Sigmoid colon (tissue), 7 donors: ENCODE measurements at places on chromosomes 7 and 10. TPM values are rescaled to one million over a fixed set of nuclear protein-coding genes. Genes with fewer than 3 reads are reported as not detected.

AKR1D1 gene
- not detected for total RNA-seq

SH2D4B gene
- total RNA-seq, result 0.33 TPM

MICU1 gene
- 33.9 TPM for total RNA-seq

THSD7A gene
- 6.1 TPM for total RNA-seq

CLCN1 gene
- 0.14 TPM for total RNA-seq

SLC39A12 gene
- total RNA-seq, result 0.14 TPM

GRCh38 chr10:127877116-127877515 lies 15.6 kb downstream of the CLRN3 start:
- no peaks in the 10 kb centered on the region for H3K4me1 ChIP-seq
- no peak overlapping the region for H3K27ac ChIP-seq
- H3K4me3 ChIP-seq, result no peak overlapping the region
- no peaks in the 10 kb centered on the region for H3K36me3 ChIP-seq
- DNase-seq, result no peak

DNA sequence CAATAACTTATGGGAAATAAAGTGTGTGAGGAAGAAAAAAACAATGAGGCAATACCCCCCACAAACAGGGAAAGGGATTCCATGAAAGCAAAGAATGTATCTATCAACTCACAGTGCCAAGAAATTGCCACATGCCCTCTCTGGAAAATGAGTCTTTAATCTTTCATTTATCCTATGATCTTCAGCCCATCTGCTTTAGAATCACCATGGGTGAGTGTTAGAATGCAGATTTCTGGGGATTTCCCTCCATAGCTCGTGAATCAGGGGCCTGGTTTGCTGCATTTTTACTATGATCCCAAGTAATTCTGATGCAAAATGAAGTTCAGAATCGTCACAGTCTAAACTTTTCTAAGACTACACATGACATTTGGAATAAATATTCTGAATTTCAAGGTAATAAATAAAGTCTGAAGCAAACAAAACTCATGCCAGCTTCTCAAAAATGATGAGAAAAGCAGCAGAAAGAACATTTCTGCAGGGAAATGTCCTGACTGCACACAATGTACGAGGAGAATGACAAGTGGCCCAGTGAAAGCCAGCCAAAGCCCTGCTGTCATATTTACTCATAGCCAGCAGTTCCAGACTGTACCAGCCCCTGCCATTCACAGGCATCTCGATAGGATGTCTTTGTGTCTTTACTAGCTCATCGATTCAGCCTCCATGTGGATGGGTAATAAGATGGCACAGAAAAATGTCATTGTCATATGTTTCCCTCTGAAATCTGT lies 167.1 kb downstream of the ELMO1 start:
- H3K4me1 ChIP-seq, result peaks cover 4% of the 10 kb centered on the region
- peak overlapping the region; percentile 0 for H3K27ac ChIP-seq
- H3K36me3 ChIP-seq, result no peaks in the 10 kb centered on the region
- no peaks in the 10 kb centered on the region for H3K27me3 ChIP-seq
- DNase-seq, result no peak

GRCh38 chr10:99449023-99449422 lies 18.6 kb upstream of the GOT1 start:
- H3K27ac ChIP-seq, result no peak overlapping the region
- H3K27me3 ChIP-seq, result no peaks in the 10 kb centered on the region
- peaks cover 31% of the 10 kb centered on the region for H3K4me1 ChIP-seq
- DNase-seq, result no peak

DNA sequence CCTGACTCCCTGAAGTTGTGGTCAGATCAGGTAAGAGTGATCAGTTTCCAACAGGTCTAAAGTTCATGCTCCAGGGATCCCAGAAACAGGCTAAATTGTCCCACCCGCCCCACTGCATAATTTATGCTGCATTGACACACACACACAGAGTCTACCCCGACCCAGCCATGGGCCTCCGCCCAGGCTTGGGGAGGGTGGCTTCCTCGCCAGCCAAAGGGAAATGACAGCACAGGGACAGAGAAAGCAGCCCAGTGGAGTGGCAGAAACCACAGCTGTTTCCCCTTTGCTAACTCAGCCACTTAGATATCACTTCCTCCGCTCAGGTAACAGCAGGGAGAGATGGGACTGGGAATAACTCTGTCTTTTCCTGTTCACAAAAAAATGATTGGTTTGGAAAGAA lies 9.4 kb downstream of the SH3PXD2A start:
- H3K4me1 ChIP-seq, result no peaks in the 10 kb centered on the region
- no peaks in the 10 kb centered on the region for H3K36me3 ChIP-seq
- H3K27me3 ChIP-seq, result no peaks in the 10 kb centered on the region
- H3K27ac ChIP-seq, result no peak overlapping the region
- DNase-seq, result peak; percentile 65
- no peak overlapping the region for H3K4me3 ChIP-seq

DNA sequence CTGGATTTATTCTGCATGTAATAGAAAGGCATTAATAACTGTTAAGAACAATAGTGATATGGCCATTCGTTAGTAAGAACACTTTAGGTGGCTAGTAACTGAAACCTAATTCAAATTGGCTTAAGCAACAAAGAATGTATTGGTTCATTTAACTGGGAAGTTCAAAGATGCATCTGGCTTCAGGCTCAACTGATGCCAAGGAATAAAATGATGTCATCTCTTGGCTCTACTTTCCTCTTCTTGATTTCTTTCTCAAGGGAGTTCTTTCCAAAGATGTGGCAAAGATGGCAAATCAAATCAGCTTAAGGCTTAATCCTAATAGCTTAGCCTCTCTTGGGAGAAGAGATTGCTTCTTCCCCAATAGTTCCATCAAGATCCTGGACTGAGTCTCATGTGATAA lies 51.6 kb downstream of the PIK3CG start:
- H3K4me1 ChIP-seq, result no peaks in the 10 kb centered on the region
- H3K36me3 ChIP-seq, result no peaks in the 10 kb centered on the region
- DNase-seq, result no peak
- H3K4me3 ChIP-seq, result no peak overlapping the region

- H3K4me1 ChIP-seq, result no peaks in the 10 kb centered on the region
- H3K36me3 ChIP-seq, result no peaks in the 10 kb centered on the region
- H3K4me3 ChIP-seq, result no peak overlapping the region
- no peak overlapping the region for H3K27ac ChIP-seq
- H3K27me3 ChIP-seq, result no peaks in the 10 kb centered on the region
These were observed 34.7 kb downstream of the WAPL start for GRCh38 chr10:86486856-86487255.

DNA sequence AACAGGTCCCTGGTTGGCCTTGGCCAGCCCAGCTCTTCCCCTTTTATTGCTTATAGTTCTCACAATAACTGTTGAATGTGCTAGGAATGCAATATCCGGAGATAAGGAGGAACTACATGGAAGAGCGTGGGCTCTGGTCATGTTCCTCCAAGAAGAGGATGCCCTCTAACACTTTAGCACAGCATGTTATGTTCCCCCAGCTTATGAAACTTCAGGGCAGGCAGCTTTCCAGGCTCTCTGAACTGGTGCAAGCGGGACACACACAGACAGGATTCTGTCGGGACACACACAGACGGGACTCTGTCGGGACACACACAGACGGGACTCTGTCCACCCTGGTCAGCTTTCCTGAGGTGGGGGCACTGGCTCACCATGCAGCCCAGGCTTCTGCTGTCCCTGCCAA lies 141.6 kb downstream of the PKD1L1 start:
- H3K36me3 ChIP-seq, result no peaks in the 10 kb centered on the region
- H3K4me3 ChIP-seq, result no peak overlapping the region
- DNase-seq, result peak; percentile 74
- no peaks in the 10 kb centered on the region for H3K27me3 ChIP-seq

DNA sequence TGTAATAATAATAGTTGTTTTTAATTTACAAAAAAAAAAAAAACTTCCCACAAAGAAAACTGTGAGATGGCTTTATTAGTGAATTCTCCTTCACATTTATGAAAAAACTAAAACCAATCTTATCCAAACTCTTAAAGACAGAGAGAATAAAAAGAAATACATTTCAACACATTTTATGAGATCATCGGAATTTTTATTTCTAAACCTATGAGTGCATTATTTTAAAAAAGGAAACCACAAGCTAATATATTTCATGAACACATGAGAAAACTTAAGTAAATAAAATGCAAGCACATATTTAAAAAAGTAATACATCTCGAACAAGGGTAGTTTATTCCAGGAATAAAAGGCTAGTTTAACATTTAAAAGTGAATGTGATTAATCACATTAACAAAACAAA lies 31.5 kb downstream of the C7orf25 start:
- no peak overlapping the region for H3K4me3 ChIP-seq
- H3K4me1 ChIP-seq, result no peaks in the 10 kb centered on the region
- no peaks in the 10 kb centered on the region for H3K36me3 ChIP-seq
- DNase-seq, result no peak
- H3K27me3 ChIP-seq, result no peaks in the 10 kb centered on the region
- no peak overlapping the region for H3K27ac ChIP-seq

DNA sequence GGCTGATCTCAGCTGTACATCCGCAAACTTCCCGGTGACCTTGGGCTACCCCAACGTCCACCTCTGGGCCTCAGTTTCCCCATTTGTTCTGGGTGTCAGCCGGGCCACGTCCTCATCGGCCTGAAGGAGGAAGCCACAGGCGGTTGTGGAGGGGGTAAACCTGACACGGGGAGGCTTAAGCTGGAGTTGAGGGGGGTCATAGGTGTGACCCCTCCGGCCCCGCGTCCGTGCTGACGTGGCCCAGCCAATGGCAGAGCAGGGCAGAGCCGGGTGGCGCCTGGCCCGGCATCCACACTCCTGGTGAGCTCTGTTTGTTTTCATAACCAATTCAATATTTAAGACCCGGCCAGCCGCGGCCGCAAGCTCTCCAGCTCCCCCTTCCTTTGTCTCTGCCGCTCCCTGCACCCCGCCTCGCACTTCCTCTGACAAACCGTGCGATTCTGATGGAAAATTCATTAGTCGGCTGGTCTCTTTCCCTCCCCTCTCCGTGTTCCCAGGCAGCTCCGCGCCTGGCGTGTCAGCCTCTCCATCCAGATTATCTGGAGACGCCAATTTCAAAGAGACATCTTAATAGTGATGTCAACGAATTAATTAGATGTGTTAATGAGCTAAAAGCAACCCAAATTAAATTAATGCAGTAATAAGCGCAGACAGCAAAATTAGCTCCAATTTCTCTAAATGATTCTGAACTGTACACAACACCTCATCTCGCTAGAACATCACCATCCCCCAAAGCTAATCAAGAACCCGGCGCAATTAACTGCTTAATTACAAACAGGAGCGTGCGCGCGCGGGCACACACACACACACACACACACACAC lies 55.4 kb downstream of the MICALL2 start:
- H3K36me3 ChIP-seq, result no peaks in the 10 kb centered on the region
- peaks cover 28% of the 10 kb centered on the region for H3K27me3 ChIP-seq
- H3K4me3 ChIP-seq, result no peak overlapping the region

GRCh38 chr10:112557197-112557596 lies 110.2 kb downstream of the VTI1A start:
- DNase-seq, result no peak
- no peak overlapping the region for H3K27ac ChIP-seq
- no peaks in the 10 kb centered on the region for H3K36me3 ChIP-seq
- no peak overlapping the region for H3K4me3 ChIP-seq
- no peaks in the 10 kb centered on the region for H3K27me3 ChIP-seq
- no peaks in the 10 kb centered on the region for H3K4me1 ChIP-seq

- no peak overlapping the region for H3K4me3 ChIP-seq
- no peaks in the 10 kb centered on the region for H3K36me3 ChIP-seq
- no peak overlapping the region for H3K27ac ChIP-seq
- no peak for DNase-seq
These were observed 144.2 kb downstream of the ELFN1 start for GRCh38 chr7:1814089-1814811.

- H3K4me1 ChIP-seq, result no peaks in the 10 kb centered on the region
- no peaks in the 10 kb centered on the region for H3K27me3 ChIP-seq
- no peak overlapping the region for H3K4me3 ChIP-seq
- DNase-seq, result no peak
- H3K36me3 ChIP-seq, result no peaks in the 10 kb centered on the region
These were observed 29.0 kb upstream of the HNRNPH3 start for GRCh38 chr10:68302871-68303270.

GRCh38 chr7:117241088-117241487 lies 81.8 kb downstream of the WNT2 start:
- no peak overlapping the region for H3K27ac ChIP-seq
- H3K4me3 ChIP-seq, result no peak overlapping the region
- H3K27me3 ChIP-seq, result no peaks in the 10 kb centered on the region
- H3K36me3 ChIP-seq, result no peaks in the 10 kb centered on the region
- DNase-seq, result no peak

- no peaks in the 10 kb centered on the region for H3K27me3 ChIP-seq
- H3K4me1 ChIP-seq, result no peaks in the 10 kb centered on the region
- H3K4me3 ChIP-seq, result no peak overlapping the region
- H3K27ac ChIP-seq, result no peak overlapping the region
- no peak for DNase-seq
These were observed 279.9 kb downstream of the ARL4A start for GRCh38 chr7:12967322-12967721.

DNA sequence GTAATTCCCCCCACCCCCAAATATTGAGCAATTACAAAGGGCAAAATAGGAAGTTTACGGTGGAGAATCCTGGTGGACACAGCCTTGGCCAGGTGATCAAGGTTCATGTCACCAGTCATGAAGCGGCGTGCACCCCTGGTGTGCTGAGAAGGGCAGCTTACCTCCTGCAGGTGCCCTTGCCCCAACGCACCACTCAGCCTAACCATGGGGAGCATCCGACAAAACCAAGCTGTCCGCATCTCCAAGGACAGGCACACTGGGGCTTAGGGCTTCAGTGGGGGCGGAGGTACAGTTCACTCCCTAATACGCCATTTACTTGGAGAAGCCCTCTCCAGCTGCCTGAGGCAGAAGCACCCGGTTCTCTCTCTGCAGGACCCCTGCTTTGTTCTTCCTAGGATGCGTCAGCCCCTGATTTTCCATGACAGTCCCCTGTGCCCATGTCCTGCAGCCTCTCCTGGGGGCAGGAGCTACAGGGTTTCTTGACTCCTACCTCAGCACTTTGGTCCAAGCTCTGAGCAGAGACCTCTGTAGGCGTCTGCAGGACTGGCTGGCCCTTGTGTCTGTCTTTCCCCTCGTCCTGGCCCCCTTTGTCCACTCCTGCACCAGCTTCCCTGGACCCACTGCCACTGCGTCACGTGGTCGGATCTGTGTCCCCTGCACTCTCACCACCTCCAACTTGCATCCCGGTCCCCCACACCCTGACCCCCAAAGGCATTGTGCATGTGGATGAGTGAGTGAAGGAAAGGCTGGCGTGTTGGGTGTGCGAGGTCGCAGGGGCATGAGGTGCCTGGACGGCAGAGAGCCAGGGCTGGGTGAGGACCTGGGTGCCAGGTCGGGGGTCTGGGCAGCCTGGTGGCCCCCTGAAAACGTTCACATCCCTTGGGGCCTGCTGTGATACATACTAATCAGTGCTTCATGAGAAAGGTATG lies 113.7 kb downstream of the LHPP start:
- H3K36me3 ChIP-seq, result no peaks in the 10 kb centered on the region
- no peaks in the 10 kb centered on the region for H3K4me1 ChIP-seq
- H3K27ac ChIP-seq, result no peak overlapping the region
- no peak overlapping the region for H3K4me3 ChIP-seq
- no peaks in the 10 kb centered on the region for H3K27me3 ChIP-seq
- DNase-seq, result peak; percentile 49

DNA sequence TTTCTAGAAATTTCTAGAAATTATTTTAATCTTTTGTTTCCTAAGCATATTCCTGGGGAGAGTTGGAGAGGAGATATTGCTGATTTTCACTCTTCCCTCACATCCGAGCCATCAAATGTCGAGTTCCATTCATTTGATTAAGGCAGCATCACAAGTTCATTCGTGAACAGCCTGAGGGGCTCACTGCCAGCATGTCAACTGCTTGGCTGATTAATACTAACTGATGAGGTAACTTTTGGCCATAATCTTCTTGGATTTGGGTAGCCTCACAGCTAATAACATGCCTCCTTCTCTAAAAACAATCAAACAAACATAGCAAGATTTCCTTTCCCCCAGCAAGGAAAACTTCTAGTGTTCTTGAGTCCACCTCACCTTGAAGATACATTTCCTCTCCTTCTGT lies 87.1 kb upstream of the AFAP1L2 start:
- no peak overlapping the region for H3K4me3 ChIP-seq
- peak; percentile 81 for DNase-seq
- H3K4me1 ChIP-seq, result peaks cover 14% of the 10 kb centered on the region
- H3K36me3 ChIP-seq, result no peaks in the 10 kb centered on the region
- H3K27me3 ChIP-seq, result no peaks in the 10 kb centered on the region
